Activated CD8-positive, alpha-beta T cell treated with anti-CD3 and anti-CD28 coated beads, Interleukin-2, amount 10 ng/mL, durations not matched to agents 7 days and 5 days (primary cell): ENCODE measurements at places on chromosomes 5 and 9.

DNA sequence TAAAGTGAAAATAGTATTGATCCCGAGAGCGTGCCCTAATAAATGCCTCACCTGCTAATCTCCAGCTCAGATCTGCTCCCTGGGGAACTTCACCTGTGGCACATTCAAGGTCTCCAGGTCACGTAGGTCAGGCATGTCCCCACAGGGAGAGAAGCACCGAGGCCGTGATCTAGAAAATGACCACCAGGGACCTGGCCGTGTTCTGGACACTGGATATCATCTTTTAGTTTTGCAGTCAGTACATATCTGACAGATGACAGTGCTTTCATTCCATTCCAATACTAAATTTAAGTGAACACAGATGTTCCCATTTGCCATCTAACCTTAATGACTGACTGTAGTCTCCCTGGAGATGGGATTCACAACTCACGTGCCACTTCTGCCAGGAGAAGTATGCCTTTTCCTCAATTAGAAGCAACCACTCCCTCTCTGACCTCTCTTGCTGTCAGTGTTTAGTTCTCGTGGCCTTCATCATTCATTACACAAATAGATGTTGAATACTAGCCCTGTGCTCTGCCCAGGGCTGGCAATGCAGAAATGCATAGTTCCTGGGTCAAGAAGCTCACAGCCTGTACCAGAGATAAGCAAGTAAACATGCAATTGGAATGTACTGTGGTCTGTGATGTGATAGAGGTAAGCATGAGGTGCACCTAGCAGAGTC, 276.5 kb downstream of the NTRK2 start:
- DNase-seq = no peak

DNA sequence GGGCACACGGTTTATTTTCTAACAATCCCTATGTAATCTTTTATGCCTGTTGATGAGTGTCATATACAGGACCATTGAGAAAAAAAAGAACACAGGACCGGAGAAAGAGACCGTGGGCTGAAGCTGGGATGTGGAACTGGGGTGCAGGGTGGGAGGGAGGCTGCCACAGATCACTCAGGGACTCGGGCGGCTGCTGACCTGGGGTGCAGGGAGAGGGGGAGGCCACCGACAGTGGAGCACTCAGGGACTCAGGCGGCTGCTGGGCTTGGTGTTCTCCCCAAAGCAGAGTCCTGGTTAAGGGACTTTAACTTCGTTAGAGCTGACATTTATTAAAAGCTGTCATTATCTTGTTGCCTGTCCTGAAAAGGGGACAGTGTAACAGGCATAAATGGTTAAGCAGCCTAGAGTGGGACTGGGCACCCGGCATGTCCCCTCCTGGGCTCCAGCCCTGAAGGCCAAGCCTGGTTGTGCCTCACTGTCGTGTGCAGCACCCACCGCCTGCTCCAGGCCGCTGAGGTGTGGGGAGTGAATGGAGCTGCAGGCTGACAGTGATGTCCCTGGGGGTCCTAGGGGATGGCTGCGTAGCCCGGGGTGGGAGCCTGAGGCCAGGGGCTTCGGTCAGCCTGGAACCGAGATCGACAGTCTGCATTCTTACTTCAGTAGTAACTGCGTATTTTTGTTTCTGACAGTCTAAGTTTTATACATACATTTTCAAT, 14.0 kb downstream of the NDUFS6 start:
- DNase-seq = no peak

DNA sequence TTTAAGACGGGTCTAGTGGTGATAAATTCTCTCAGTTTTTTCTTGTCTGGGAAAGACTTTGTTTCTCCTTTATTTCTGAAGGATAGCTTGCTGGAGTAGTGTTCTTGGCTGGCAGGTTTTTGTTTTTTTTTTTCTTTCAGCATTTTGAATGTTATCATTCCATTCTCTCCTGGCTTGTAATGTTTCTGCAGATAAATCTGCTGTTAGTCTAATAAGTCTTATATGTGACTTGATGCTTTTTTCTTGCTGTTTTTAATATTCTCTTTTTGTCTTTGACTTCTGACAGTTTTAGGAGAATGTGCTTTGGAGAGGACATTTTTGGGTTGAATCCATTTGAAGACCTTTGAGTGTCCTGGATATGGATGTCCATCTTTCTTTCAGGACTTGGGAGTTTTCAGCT, 16.0 kb downstream of the HSD17B4 start:
- DNase-seq = no peak

- DNase-seq = no peak
Measured at GRCh38 chr9:28927691-28928090, 1354.4 kb upstream of the C9orf72 start.

DNA sequence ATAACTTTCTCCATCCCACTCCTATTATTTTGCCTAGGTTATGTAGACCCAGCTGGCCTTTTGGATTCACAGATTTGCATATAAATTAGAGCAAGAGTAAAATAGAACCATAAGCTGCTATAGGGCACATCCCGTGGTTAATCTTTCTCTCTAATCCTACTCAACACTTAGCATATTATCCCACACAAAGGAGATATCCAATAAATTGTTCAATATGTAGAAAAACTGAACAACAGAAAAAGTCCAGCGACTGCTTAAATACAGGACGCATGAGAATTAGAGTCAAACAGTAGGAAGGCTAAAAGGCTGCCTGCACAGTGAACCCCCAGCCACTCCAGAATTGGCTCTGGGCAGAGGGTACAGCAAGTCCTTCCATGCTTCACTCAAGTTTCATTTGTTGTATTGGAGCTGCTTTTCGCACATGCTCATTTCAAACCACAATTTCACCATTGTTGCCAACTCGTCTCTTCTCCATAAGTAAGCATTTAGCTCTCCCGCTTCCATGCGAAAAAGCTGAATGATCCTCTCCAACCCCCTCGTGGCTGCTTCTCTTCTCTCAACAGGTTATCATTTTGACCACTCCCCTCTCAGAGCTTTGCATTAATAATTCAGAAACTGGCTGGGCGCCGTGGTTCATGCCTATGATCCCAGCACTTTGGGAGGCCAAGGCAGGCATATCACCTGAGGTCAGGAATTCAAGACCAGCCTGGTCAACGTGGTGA, 14.1 kb upstream of the IQGAP2 start:
- no peak for DNase-seq

GRCh38 chr9:75824816-75825568, 65.5 kb upstream of the PCSK5 start:
- no peak for DNase-seq

- DNase-seq = peak; percentile 43
Measured at GRCh38 chr9:35748242-35748857, 678 bp downstream of the GBA2 start.

DNA sequence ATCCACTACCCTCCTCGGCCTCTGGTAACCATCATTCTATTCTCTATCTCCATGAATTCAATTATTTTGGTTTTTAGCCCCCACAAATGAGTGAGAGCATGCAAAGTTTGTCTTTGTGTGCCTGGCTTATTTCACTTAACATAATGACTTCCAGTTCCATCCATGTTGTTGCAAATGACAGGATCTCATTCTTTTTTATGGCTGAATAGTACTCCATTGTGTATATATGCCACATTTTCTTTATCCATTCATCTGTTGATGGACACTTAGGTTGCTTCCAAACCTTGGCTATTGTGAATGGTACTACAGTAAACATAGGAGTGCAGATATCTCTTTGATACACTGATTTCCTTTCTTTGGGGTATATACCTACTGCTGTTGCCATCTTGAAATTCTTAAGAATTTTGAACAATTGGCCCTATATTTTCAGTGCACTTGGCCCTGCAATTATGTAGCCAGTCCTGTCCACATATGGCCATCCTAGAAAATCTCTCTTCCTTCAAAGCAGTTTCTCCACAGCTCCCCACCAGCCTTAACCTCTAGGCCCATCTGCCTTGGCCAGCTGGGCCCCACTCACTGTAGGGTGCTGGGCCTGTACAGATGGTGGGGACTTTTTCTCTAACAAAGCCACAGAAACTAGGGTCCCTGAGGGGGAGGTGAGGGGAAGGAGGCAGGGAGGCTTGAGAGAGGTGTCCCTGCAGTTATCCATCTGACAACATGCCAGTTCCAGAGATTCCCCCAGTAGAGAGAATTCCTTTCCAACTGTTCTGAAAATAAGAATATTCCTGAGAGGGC, 81.9 kb upstream of the LHFPL2 start:
- DNase-seq = no peak

DNA sequence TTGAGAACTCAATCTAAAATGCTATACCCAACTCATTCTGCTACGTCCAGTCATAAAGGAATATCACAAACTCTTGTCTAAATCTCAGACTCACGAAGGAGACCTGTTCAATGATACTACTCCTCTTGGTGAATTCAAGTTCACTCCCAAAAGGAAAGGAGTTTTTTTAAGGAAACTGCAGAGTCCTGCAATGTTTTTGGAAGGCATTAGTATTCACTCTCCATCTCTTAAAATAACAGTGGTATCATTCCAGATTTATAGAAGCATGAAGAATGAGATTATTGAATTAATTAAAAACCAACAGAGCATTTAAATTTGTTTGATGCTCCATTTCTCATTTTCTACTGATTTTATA, 73.4 kb downstream of the FOXD1 start:
- no peak for DNase-seq

DNA sequence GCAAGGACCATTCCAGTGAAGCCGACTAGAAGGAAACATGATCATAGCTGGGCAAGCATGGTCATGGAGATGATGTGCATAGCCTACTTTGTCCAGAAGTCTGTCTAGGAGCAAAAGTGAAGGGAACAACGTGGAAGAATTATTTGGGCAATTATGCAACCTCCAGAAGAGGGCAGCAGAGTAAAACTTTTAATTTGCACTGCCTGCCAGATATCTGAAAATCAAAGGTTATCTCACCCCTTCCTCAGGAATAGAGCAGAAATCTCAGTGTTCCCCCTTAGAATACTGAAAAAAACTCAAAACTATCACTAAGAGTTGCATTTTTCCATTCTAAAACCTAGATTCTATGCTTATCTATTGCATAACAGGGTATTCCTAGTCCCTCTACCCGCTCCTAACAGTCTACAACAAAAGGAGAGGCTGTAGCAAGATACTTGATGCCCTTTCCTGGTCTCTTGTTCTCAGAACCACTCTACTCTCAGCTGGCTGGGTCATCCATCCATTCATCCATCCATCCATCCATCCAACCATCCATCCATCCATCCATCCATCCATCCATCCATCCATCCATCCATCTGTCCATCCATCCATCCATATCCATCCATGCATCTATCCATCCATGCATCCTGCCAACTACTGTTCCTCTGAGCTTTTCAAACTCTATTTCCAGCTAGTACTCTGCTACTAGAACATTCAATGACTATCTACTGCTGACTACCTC, 8.4 kb upstream of the SETD9 start:
- peak; percentile 51 for DNase-seq

DNA sequence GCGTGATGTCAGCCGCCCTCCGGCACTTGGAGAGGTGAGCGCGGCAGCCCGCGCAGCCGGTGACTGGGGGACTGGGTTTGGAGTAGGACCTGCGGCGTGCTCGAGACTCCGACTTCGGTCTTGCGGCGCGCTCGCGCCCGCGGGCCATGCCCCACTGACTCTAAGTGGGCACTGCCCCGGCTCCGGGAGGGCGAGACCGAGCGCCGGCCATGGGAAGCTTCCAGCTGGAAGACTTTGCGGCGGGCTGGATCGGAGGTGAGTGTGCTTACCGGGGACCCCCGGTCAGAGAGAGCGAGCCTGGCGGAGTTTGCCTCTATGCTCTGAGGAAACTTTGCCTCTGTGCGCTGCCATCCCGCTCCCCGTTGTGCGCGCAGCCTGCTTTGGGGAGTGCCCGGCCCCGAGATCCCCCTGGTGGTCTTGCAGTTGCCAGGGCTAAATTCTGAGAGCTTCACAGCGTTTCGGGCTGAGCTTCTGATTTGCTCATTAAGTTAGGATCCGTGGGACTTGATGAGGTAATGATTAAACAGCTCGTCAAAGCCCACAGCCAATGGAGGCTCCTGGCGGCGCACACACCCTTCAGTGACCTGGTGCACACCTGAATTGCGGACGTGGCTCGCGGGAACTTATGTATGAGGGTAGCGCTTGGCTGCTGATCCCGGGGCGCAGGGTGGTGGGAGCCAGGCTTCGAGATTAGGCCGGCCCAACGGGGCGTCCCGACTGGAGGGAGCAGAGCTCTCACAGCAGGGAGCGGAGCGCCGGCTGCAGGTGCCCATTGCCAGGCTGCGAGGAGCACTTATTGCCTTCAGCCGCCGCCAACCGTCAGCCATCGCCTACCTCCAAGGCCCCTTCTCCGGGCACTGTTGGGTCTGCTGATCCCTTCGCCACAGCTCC, at the start of gene SLC25A48:
TSS of gene SLC25A48 (plus strand) at position 25 of the 891 bp plus-strand sequence. CDS start at position 210, 185 bp downstream.
- DNase-seq = peak; percentile 46

- DNase-seq = no peak
Measured at GRCh38 chr9:134663753-134664415, 22.3 kb downstream of the COL5A1 start.

- no peak for DNase-seq
Measured at GRCh38 chr5:66513130-66513529, 83.1 kb upstream of the MAST4 start.

GRCh38 chr9:135144581-135145170, 57.2 kb downstream of the OLFM1 start:
- no peak for DNase-seq

GRCh38 chr5:157546456-157547100, 29.0 kb downstream of the ADAM19 start:
- no peak for DNase-seq

DNA sequence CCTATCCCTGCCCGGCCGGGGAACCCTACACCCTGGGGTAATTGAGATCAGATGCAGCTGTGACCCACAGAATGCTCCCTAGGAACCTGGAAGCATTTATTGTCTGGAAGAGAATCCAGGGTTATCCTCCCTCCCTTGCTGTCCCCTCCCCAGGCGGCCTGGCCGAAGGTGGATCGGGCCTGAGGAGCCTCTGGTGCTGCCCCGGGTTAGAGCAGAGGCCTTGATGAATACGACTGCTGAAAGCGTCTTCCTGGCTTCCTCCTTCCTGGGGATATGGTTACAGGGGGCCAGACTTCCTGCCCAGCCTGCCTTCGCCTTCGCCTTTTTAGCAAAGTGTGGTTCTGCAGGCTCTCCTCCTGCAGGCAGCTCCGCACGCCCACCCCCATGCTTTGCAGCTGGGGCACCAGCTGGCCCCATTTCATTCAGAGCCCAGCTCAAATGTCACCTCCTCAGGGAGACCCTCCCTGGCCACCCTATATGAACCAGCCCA, 22.5 kb upstream of the PTGS1 start:
- no peak for DNase-seq

GRCh38 chr5:146669656-146670055, 153.7 kb upstream of the GPR151 start:
- no peak for DNase-seq

GRCh38 chr5:65061250-65061973, 292.7 kb downstream of the CWC27 start:
- DNase-seq = no peak

- no peak for DNase-seq
Measured at GRCh38 chr9:13431222-13431536, 151.7 kb upstream of the MPDZ start.

- DNase-seq = no peak
Measured at GRCh38 chr9:137679695-137680305, 61.0 kb downstream of the EHMT1 start.
